ENCODE measurements at places on chromosomes 12 and 14. TPM values are rescaled to one million over a fixed set of nuclear protein-coding genes. Genes with fewer than 3 reads are reported as not detected.

- H3K27me3 ChIP-seq = peaks cover 8% of the 10 kb centered on the region
- H3K27ac ChIP-seq = no peak overlapping the region
- peaks cover 42% of the 10 kb centered on the region for H3K36me3 ChIP-seq
These were observed 94.0 kb downstream of the BCAT1 start for GRCh38 chr12:24854908-24855307.

- H3K27me3 ChIP-seq = no peaks in the 10 kb centered on the region
- H3K36me3 ChIP-seq = peaks cover 18% of the 10 kb centered on the region
- no peak for DNase-seq
- H3K4me3 ChIP-seq = peak overlapping the region; percentile 12
- no peak overlapping the region for H3K27ac ChIP-seq
- H3K4me1 ChIP-seq = no peaks in the 10 kb centered on the region
These were observed 84.7 kb downstream of the GALNT4 start for GRCh38 chr12:89439941-89440340.

Gene CRIP1
- 2.5 TPM for total RNA-seq

DNA sequence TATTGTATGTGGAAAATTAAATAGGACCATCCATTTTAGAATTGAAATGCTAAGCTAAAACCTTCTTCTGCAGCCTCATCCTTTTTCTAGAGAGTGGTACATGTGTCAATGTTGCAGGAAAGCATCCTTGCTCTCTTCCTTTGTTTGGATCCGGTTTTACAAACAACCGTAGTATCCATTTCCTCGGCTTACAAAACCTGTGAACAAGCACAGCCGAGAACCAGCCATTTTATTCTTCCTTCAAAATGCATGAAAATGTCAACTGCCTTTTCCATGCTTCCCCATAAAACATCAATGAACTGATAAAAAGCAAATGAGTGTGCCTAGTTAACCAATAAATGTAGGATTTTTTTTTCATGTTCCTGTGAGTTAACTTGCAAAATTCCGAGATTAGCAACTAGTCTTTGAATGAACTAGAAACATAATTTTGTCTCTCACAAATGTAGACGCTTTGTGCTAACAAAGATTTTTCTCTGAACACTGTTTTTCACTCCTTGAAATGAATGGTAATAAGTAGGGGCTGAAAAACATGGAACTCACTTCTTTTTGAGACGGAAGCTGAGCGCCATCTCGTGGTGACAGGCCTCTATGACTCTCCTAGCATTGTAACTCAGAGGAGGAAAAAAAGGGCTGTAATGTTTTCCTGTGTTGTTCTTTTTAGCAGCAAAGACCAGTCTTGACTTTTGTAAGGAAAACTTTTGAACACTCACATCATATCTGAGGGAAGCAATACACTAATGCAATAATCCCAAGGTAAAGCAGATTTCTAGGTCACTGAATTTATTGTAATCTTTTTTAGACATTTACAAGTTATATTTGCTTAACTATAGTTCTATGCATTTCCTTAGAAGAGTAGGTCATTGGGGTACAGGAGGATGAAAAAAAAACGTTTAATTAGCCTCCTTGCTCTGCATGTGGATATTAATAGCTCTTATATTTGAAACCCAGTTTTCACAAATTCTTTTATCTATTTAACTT is 157.4 kb upstream of the FOXG1 start:
- H3K4me1 ChIP-seq = peaks cover 5% of the 10 kb centered on the region
- no peak overlapping the region for H3K4me3 ChIP-seq
- H3K27me3 ChIP-seq = no peaks in the 10 kb centered on the region
- H3K27ac ChIP-seq = no peak overlapping the region

Gene C1R
- total RNA-seq = 1.4 TPM

GRCh38 chr14:78319887-78320635 is 149.9 kb downstream of the NRXN3 start:
- no peaks in the 10 kb centered on the region for H3K36me3 ChIP-seq
- no peaks in the 10 kb centered on the region for H3K27me3 ChIP-seq
- no peak for DNase-seq
- peaks cover 8% of the 10 kb centered on the region for H3K4me1 ChIP-seq
- peak overlapping the region; percentile 10 for H3K27ac ChIP-seq

DNA sequence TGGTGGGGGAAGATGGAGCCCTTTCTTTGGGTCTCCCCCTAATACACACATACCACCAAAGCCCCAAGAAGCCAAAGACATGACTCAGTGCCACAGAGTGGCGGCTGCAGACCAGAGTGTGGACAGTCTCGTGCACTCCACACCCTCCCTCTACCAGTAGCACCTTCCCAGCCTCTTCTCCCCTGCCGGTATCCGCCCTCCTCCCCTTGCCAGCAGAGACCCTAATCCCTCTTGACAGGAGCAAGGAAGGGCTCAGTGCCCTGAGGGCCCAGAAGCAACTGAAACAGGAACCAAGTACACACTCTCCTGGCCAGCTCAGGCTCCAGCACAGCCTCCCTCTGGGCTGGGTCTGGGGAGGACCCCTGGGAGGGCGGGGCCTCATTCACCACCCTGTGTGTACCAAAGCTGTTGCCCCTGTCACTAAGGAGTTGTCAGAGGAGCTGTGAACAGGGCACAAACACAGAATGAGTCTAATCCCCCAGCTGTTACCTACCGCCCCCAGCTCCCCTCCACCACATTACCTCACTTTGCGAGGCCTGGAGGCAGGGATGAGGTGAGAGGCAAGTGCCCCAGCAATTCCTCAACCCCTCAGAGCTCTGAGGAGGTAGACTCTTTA is 8.2 kb downstream of the SPRYD3 start:
- no peak for DNase-seq
- H3K4me1 ChIP-seq = peaks cover 36% of the 10 kb centered on the region
- peaks cover 16% of the 10 kb centered on the region for H3K27me3 ChIP-seq
- no peak overlapping the region for H3K4me3 ChIP-seq

Gene BEST3
- not detected for total RNA-seq

Gene KITLG
- 28.3 TPM for total RNA-seq
